ENCODE measurements at places on chromosomes 6 and 20.

DNA sequence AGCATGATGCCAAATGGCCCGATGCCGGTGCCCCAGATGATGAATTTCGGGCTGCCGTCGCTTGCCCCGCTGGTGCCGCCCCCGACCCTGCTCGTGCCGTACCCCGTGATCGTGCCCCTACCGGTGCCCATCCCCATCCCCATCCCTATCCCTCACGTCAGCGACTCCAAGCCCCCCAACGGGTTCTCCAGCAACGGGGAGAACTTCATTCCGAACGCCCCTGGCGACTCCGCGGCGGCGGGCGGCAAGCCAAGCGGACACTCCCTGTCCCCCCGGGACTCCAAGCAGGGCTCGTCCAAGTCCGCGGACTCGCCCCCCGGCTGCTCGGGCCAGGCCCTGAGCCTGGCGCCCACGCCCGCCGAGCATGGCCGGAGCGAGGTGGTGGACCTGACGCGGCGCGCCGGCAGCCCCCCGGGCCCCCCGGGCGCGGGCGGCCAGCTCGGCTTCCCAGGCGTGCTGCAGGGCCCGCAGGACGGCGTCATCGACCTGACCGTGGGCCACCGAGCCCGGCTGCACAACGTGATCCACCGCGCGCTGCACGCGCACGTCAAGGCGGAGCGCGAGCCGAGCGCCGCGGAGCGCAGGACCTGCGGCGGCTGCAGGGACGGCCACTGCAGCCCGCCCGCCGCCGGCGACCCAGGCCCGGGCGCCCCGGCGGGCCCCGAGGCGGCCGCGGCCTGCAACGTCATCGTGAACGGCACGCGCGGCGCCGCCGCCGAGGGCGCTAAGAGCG lies 144.6 kb downstream of the SOBP start:
- DNase-seq: no peak

DNA sequence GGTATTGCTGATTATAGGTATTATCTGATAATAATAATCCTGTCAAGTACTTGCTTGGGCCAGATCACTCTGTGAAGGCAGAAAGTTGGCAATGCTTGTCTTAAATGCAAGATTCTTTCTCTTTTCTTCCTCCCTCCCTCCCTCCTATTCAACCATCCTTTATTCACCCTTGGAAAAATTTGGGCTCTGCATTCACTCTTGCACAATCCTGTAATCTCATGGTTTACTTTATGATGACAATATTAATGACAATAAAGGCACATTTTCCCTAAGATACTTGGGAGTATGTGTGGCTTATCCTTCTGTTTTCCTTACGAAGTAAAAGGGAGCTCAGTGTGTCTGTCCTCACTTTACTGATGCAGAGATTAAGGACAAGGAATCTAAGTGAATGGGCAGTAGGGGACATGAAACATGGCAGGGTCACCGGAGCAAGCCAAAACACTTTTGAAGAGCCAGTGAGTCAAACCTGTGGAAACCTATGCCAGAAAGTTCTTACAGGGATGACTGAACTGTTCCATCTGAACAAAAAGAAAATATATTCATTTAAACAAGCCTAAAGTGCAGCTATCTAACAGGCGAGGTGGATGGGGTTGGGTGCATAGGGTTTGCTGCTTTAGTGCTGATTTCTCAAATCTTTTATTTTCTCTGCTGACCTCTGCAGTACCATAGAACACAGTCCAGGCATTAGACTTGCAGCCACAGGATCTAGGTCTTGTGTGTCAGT lies 14.6 kb upstream of the RIPOR2 start:
- DNase-seq: no peak

GRCh38 chr6:88143421-88144157 lies 22.6 kb downstream of the CNR1 start:
- no peak for DNase-seq

- DNase-seq: no peak
Observed at GRCh38 chr20:25071734-25072133, 10.2 kb downstream of the VSX1 start.

DNA sequence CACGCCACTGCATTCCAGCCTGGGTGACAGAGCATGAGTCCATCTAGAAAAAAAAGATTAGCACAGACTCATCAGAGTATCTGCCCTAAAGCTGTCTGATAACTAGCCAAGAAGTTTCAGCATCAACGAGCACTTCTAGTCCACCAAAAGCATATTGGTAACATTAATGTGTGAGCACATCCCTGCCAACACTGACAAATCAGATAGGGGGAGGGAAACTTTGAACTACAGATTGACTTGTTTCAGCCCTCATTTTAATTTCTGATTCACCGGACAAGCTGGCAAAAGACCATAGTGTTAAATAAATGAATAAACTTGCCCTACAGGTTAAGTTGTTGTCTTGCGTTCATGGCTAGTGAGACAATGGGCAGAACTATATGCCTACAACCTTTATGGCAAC lies 7.7 kb upstream of the SEC63 start:
- DNase-seq: no peak

DNA sequence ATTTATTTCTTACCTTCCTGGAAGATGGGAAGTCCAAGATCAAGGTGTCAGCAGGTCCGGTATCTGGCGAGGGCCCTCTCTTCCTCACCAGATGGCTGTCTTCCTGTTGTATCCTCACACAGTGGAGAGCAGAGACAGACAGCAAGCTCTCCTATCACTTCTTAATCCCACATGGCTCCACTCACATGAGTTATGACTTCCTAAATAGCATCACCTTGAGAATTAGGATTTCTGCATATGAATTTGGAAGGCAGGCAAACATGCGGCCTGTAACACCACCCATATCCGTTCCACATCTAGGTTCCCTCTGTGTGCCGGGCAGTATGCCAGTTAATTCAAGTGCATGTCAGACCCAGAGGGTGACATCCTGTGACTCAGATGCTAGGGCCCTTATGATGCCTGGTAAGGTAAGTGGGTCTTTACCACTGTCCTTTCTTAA lies 2.1 kb downstream of the RAET1E start:
- DNase-seq: no peak

- no peak for DNase-seq
Observed at GRCh38 chr20:11982289-11982954, 64.7 kb downstream of the BTBD3 start.

- DNase-seq: no peak
Observed at GRCh38 chr6:78580923-78581322, 286.4 kb upstream of the IRAK1BP1 start.

- no peak for DNase-seq
Observed at GRCh38 chr6:87182940-87183339, 27.6 kb downstream of the ZNF292 start.

DNA sequence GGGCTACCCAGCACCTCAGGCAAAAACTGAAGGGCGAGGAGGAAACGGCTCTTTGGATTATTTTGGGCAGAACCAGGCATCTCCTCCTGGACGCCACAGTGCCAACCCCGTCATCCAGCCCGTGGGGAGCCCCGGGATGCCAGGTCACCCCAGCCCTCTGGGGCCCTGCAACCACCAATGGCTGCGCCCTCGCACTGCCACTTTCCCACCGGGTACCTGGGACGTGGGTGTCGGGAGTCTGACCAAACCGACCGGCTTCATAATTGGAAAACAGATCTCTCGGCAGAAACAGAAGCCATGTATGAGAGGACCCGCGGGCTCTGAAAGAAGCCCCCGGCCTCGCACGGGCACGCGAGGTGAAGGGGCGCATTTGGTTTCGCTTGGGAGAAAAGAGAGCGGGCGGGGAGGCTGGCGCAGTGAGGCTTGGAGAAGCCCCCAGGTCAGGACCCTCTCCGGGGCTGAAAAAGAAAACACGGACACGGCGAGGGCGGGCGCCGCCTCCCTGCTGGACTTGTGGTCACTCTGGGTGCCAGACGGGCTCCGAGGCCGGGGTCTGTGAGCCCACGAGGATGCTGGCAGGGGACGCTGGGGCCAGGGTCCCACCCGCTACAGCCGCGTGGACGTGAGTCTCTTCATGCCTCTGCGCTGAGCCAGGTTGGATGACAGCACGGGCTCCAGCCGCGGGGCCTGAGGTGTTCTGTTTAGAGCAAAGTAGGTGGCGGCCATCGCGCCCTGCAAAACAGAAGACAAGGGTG lies 29.6 kb upstream of the MPC1 start:
- no peak for DNase-seq

GRCh38 chr20:46423342-46423741 lies 16.9 kb upstream of the ELMO2 start:
- no peak for DNase-seq

- DNase-seq: no peak
Observed at GRCh38 chr20:5362771-5363170, 46.0 kb upstream of the PROKR2 start.

- DNase-seq: no peak
Observed at GRCh38 chr6:106397431-106397830, 36.9 kb downstream of the CRYBG1 start.

DNA sequence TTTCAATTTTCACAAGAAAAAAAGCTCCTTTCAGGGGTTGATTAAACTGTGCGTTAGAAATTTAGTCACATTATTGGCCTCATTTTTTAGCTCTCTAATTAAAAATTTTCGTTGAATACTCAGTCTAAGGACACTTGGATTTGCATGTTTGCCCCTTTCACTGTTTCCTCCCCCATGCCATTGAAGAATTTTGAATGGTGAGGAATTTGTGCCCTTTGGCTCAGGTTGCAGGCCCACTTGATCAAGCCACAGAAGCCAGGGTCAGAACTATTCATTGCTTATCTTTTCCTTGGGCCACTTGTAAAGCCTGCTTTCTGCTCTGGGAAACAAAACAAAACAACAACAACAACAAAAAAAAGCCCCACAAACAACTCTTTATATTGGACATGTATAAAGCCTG lies 12.2 kb downstream of the LIN28B start:
- no peak for DNase-seq

- DNase-seq: no peak
Observed at GRCh38 chr6:169930799-169931198, 179.4 kb downstream of the ERMARD start.

DNA sequence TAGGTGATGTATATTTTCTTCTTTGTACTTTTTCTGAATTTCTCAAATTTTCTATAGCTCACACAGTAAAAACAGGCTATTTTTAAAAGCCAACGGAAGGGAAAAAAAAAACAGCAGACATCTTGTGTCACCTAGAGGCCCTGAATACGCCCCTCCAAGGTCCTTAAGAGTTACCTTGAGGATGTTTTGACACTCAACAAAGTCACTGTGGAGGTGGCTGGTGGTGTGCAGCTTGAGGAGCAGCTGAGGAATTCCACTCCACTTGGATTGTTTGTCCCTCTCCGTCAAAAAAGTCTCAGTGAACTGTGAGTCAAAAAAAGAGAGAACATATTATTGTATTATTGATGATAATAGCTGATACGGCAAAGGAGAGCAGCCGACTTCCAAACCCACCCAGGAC lies 14.7 kb downstream of the TRPC4AP start:
- no peak for DNase-seq

DNA sequence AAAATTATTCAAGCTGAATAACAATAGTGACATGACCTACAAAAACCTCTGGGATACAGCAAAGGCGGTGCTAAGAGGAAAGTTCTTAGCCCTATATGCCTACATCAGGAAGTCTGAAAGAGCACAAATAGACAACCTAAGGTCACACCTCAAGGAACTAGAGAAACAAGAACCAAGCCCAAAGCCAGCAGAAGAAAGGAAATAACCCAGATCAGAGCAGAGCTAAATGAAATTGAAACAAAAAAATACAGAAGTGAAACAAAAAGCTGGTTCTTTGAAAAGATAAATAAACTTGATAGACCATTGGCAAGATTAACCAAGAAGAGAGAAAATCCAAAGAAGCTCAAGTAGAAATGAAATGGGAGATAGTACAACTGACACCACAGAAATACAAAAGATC lies 47.6 kb upstream of the NOTCH4 start:
- no peak for DNase-seq

GRCh38 chr6:81396916-81397315 lies 355.6 kb downstream of the TENT5A start:
- DNase-seq: no peak

DNA sequence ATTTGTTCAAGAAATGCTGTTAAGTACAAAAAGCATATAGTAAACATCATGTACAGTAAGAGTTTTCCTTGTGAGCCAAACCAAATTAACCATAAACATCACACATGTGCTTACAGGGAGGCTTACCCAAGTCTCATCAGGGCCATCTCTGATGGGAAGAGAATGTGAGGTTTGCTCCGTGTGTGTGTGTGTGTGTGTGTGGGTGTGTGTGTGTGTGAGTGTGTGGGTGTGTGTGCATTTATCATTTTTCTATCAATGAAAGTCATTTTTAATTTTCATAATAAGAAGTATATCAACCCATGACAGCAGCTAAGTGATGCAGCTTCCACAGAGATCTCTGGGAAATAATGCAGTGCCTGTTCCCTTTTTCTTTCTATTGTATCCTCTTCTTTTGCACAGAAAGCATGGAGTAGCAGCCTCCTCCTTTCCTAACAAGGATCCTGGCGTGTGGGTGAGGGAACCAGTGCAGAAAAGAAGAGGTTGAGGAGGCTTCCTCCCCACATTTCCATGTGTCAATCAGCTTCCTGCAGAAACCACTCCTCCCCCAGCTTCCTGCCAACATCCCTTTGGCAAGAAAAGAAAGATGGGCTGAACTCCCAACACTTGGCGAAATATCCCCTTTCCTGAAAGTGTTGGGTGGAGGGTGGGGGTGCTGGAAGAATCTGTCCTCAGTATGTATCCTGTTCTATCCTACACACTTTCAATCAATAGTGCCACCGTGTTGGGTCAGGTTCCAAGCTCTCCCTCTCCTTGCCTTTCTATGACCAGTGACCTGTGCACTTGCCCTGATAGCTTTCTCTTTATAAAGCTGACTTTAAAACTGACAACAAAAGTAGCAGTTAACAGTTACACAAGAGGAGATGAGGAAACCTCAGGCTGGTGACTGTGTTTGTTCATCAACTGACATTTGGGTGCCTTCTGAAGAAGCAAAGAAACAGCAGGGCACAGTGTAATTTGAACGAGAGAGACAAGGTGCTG lies 251.8 kb upstream of the CITED2 start:
- DNase-seq: no peak

DNA sequence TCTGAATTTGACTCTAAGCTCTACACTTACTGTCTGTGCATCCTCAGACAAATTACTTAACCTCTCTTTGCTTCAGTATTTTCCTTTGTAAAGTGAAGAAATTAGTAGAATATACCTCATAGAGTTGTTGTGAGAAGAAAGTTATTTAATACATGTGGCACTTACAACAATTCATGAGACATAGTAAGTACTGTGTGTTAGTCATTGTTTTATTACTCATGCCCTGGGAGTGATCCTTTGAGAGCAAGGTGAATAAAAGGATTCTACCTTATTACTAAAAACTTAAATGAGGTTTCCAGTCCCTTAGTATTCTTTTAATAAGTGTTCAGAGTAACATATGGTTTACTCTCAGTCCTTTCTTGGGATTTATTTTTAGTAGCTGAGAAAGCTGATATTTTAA lies 233.6 kb upstream of the MAP3K7 start:
- no peak for DNase-seq

DNA sequence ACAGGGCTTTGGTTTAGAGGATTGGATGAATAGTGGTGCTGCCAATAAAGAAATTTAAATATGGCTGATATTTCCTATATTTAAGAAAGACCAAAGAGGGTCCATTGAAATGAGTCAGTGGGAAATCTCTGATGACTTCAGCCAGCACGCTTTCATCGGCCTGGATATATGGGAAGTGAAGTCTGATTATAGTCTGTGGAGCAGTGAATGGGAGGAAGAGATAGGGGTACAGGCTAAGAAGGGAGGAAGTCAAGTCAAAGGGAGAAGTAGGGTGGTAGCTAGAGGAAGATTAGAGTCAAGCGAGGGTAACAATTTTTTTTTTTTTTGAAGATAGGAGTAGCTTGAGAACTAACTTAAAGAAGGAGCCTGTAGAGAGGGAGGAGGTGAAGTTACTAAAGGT lies 22.7 kb downstream of the SLC16A10 start:
- no peak for DNase-seq

GRCh38 chr6:75524322-75524972 lies 30.8 kb upstream of the FILIP1 start:
- no peak for DNase-seq

Data from stimulated activated CD8-positive, alpha-beta memory T cell treated with anti-CD3 and anti-CD28 coated beads, Interleukin-4, amount 100 ng/mL, for 1 hour (primary cell).